ENCODE measurements at places on chromosomes 2 and 18.

DNA sequence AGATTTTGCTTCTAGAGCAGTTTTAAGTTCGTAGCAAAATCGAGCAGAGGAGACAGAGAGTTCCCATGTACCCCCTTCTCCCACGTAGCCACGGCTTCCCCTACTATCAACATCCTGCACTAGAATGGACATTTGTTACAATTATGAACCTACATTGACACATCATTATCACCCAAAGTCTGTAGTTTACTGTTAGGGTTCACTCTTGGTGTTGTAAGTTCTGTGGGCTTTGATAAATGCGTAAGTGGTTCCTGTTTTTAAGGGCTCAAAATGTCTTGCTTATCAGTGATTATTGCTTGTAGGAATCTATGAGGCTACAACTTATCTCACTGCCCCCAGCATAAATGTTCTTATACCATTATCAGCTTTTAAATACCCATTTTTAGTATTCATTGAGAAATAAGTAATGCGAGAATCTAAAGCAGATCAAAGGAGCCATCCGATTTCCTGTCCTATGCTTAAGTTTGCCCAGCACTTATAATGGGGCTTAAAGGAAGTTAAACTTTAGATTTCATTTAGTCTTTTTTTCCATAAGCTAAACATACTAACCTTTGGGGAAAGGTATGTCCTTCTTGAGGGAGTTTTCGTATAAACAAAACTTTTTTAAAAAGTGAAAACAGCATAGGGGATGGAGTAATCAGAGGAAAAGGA is 118.7 kb downstream of the HAUS1 start:
- no peak for DNase-seq

DNA sequence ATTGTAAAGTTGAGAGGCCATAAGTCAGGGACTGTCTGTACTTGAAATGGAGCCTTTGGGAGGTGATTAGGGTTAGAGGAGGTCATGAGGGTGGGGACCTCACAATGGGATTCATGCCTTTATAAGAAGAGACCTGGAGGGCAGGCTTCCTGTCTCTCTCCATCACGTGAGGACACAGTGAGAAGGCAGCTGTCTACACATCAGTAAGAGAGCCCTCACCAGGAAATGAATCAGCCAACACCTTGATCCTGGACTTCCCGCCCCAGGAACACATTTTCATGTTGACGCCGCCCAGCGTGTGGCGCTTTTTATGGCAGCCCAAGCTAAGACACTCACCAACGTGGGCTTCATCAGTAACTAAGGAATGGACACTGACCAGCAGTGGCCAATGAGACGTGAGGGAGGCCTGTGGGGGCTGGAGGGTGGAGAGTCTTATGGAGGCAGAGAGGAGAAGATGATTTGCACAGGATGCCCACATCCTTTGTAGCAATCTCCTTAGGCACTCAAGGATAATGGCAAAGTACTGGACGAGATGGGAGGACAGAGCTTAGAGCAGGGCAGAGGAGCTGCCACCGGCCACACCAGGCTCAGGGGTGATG is 162.7 kb downstream of the EIPR1 start:
- no peak for DNase-seq

DNA sequence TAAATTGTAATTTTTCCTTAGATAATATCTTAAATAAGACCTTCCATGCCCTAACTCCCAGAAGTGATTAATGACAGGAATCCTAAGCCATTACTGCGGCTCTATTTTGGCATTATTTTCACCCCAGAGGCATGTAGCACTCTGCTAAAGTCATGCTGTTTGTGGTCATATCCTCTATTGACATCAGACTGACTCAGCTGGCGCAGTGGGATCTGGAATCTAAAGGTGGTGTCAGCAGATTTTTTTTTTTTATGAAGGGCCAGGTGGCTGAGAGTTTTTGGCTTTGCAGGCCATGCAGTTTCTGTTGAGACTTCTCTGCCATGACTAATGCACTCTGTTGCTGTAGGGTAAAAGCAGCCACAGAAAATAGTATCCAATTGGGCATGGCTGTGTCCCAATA is 64.1 kb upstream of the ACVR1C start:
- peak; percentile 94 for DNase-seq

DNA sequence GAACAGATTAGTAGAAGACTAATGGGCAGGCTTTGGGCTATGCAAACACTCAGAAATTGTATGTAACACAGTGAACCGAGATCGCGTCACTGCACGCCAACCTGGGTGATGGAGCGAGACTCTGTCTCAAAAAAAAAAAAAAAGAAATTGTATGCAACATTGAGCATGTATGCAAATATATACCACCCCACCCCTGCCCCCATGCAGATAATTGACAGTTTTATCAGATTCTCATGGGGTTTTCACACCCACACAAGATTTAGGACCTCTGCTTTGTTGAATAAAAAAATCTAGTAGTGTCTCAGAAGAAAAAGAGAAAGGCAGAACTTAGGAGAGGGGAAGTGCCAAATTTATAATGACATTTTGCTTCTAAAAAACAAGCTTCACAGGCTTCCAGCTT is 131.6 kb upstream of the FN1 start:
- no peak for DNase-seq

DNA sequence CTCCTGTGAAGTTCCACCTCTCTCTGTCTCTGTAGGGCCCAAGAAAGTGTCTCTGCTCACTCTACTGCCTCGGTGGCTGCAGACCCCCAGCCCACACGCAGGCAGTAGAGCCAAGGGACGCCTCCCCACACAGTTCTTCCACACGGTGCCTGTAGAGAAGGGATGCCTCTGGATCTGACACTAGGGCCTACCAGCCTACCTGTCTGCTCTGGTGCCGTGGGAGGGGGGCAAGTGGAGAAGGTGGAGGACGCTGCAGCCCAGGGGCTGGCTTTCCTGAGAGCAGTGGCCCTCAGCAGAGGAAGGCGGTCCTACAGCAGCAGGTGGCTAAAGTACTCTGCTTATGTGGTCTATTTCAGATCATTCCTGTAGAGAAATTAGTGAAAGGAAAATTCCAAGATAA is 9.0 kb upstream of the TMEM214 start:
- no peak for DNase-seq

- no peak for DNase-seq
Observed at GRCh38 chr2:196427986-196428634, 211.4 kb upstream of the CCDC150 start.

- DNase-seq: no peak
Observed at GRCh38 chr2:88239781-88240180, 69.6 kb downstream of the THNSL2 start.

DNA sequence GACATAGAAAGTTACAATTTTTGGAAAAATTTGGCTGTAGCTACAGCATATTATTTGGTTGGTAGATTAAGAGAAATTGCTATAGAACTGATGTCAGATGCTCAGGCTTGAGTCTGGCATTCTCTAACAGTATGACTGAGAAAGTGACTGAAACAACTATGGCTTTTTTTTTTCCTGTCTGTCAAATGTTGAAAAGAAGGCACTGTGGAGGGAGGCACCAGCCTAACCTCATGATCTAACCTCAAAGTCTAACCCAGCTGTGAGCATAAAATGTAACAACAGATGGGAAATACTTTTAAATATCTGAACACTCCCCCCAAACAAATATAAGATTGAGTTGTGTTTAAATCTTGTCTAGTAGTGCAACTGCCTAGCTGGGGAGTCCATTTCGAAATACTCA is 629.1 kb downstream of the LRP1B start:
- no peak for DNase-seq

GRCh38 chr2:84631047-84631446 is 114.7 kb downstream of the DNAH6 start:
- peak; percentile 80 for DNase-seq

GRCh38 chr2:11326677-11327211 is 17.7 kb downstream of the ROCK2 start:
- peak; percentile 16 for DNase-seq

- no peak for DNase-seq
Observed at GRCh38 chr18:50006470-50007046, 188.4 kb downstream of the MYO5B start.

- DNase-seq: no peak
Observed at GRCh38 chr18:54316071-54316820, 41.4 kb downstream of the STARD6 start.

- DNase-seq: no peak
Observed at GRCh38 chr2:186575856-186576255, 14.0 kb upstream of the ITGAV start.

DNA sequence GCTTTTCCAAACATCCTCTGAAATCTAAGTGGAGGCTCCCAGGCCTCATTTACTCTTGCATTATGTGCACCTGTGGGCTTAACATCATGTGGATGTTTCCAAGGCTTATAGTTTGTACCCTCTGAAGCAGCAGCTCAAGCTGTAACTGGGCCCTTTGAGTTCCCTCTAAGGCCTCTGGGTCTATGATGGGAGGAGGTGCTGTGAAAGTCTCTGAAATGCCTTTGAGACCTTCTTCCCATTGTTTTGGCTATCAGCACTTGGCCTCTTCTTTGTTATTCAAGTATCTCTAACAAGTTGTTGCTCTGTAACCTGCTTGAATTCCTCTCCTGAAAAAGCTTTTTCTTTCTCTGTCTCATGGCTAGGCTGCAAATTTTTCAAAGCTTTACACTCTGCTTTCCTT is 58.1 kb upstream of the MYT1L start:
- no peak for DNase-seq

DNA sequence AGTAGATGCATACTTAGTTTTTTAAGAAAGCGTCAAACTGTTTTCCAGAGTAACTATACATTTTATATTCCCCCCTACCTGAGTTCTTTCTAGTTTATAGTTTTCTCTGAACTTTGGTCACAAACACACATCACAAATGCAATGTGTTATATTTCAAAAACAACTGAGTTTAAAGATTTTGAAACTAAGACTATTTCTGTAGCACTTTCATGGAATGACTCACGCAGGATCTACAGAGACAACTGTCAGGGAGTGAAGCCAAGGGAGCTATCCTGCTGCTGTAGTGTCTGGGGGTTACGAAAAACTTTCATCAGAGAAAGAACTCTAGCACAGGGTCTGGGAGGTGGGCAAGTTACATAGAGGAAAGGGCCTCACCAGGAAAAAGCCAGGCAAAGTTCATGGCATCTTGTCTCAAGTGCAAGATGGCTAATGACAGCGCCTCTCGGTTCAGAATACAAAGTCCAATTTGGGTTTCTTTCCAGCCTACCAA is 66.8 kb downstream of the UXS1 start:
- no peak for DNase-seq

- DNase-seq: peak; percentile 34
Observed at GRCh38 chr2:163775304-163775703, 39.5 kb upstream of the FIGN start.

DNA sequence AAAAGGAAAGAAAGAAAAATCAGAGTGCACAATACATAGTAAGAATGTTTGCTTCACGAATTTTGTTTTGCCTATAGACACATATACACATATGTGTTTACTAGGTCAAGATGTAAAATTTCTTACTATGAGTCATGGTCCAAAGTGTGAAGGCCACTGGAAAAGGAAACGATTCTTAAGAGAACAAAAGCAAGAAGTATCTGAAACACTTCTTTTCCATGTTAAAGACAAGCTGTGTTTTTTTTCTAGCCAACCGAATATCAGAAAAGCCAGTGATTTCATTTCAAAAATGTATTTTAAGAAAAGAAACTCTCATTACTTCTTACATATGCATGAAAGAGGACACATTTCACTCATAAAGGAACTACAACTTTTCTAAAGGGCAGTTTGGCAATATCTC is 24.9 kb downstream of the PECR start:
- no peak for DNase-seq

DNA sequence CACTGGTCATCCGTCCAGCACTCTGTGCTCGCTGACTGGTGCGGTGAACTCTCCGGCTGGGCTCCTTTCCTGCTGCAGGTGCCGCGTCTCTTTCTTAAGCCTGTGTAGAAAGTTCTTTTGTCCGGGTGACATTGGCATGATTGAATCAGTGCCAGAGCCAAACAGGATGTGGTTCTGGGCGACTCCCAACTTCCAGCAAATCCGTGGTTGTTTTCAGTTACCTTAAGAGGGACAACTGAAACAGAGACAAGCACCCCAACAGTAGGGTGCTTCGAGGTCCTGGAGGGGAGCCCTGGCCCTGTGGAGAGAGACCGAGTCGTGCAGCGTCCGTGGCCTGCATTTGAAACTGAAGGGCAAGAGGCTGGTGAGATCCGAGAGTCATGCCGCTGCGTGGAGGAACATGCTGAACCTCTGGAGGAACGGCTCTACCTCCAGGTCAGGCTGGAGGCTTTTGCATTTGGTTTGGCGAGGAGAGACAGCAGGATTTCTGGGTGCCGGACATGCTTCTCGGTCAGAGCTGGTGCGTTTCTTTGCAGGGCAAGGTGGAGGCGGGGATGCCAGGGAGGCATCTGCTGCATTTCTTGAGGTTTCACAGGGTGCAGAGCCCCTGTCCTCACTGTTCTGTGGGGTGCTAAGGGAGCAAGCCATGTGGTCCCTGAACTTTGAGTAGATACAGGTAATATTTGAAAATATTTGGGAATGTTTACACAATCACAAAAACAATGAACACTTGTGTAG is 26.8 kb downstream of the SH3BP4 start:
- DNase-seq: peak; percentile 64

DNA sequence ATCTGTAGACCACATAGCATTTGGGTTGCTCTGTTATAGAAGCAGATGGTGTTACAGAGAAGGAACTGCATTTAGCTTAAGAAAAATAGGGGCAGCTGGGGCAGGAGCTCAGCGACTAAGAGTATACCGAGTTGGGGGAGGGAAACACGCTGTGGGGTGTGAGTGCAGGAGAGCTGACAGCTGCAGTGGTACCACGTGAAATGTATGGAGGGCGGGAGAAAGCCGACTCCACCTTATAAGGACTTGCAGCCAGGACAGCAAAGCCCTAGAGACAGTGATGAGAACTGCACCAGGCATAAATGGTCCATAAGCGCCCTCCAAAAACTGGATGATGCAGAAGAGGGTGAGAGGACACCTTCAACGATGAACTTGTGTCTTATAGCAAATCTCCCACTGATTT is 237.6 kb downstream of the PRKCE start:
- no peak for DNase-seq

DNA sequence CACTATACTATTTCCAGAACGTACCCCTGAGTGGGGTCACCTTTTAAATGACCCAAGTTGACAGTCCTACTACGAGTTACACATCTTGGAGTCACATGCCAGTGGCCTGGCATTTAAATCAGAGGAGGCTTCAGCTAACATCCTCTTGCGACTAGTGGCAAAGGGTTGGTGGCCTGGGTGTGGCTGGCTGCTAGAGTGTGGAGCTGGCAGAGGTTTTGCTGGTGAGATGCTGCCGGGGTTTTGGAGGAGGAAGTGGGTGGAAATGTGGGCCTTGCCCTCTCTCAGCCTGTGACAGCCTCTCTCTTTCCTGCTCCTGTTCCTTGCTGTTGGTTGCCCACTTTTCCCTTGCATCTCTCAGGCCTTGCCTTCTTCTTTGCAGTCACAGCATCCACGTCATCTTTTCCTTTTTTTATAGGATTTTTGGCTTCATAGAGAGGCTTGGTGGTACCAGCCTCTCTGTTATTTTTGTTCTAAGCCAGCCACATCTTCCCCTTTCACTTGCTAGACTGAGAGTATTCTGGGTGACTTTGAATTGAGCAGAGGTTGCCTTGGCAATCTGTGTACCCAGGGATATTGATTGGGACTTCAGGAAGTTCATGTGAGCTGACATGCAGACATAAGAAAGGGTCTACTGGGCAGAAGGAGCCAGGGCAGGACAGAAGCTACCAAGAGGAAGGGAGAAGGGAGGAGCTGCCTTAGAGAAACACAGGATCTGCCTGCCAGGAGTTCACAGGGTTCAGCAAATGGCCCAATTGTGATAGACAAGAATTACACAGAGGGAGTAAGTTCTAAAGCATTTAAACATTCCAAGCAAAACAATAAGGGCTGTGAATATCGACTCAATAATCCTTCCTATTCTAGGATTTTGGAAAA is 55.4 kb downstream of the CDC42EP3 start:
- no peak for DNase-seq

Measured in ELR (cell line).